ENCODE measurements at places on chromosomes 3 and 15.

- DNase-seq: no peak
Measured at GRCh38 chr3:38371541-38372213, 25.1 kb downstream of the XYLB start.

DNA sequence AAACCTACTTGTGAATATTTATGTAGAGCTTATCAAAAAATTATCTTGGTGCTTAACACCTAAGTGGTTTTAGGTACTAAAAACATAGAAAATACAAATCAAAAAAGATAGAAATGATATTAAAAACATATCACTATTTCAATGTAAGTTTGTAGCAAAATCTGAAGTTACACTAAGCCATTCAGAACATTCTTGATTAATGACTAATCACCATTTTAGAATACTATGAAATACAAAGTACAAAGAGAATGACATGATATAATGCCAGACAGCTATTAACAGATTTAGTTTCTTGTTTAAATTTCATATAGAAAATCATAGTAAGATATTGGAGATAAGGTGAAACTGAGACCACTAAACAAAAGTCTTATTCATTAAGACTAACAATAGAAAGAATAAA is 169.7 kb upstream of the AGTR1 start:
- no peak for DNase-seq

GRCh38 chr3:138458774-138459499 is 24.5 kb downstream of the ESYT3 start:
- DNase-seq: no peak

DNA sequence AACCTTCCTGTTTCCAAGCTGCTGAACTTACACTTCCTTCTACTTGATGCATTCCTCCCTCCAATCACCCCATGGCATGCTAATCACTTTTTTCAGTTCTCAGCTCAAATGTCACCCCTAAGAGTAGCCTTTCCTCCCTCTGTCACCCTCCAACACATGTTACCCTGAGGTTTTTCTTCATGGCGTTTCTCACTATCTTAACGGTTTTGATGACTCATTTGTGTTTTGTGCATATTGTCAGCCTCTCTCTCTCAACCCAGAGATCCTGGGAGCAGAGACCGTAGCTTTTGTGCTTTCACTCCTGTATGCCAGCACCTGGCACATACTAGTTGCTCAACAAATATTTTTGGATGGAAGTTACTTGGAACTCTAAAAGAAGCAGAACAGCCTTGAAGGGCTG is 24.5 kb downstream of the LRRC3B start:
- no peak for DNase-seq

- DNase-seq: no peak
Measured at GRCh38 chr3:86228101-86228500, 762.8 kb downstream of the VGLL3 start.

GRCh38 chr3:113132571-113132996 is 78.8 kb upstream of the BOC start:
- no peak for DNase-seq

- peak; percentile 75 for DNase-seq
Measured at GRCh38 chr3:57544181-57545125, at the start of gene DNAH12. DNAH12 (minus strand) TSS chr3:57544344; CDS start chr3:57542870, 1,474 bp downstream.

Data from SK-N-SH (cell line).